Cerebellar cortex (tissue), 1 donor: ENCODE measurements at places on chromosomes 5 and 9.

- DNase-seq = no peak
Measured at GRCh38 chr5:35212122-35212982, 17.9 kb downstream of the PRLR start.

- no peak for DNase-seq
Measured at GRCh38 chr5:104385906-104386305, 823.3 kb upstream of the NUDT12 start.

GRCh38 chr9:115939065-115939765 is 214.4 kb upstream of the PAPPA start:
- DNase-seq = no peak

DNA sequence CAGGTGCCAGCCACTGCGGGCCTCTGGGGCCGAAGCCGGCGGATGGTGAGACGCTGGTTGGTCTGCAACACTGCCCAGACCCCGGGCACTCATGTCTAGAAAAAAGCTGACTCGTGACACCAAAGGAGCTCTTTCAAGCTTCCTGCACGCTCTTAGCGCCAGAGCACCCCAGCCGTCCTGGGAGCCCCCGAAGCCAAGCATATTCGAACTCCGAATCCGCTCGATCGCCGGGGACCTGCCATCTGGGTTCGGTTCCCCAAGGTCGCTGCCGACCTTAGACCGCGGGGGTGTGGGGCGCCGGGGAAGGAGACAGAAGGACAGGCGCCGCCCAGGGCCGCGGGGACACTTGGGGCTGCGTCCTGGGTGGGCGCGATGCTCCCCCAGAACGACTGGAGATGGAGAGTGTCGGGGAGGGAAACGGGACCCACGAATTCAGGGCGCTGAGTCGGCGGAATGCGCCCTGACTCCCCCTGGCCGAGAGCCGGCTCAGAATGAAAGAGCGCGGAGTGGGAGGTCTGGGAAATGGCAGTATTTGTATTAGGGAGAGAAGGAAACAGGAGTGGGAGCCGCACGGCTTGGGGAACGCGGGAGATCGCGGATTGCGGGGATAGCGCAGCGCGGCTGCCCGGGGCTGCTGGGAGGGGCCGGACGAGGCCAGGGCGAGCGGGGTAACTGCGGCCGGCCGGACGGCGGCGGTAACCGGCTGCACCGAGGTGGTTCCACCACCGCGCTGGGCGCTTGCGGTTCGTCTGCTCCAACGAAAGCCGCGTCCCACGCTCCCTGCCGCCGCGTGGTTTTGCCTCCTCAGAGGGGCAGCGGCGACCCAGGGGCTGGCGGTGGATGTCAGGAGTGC is 20.1 kb upstream of the MARCHF6 start:
- peak; percentile 26 for DNase-seq

DNA sequence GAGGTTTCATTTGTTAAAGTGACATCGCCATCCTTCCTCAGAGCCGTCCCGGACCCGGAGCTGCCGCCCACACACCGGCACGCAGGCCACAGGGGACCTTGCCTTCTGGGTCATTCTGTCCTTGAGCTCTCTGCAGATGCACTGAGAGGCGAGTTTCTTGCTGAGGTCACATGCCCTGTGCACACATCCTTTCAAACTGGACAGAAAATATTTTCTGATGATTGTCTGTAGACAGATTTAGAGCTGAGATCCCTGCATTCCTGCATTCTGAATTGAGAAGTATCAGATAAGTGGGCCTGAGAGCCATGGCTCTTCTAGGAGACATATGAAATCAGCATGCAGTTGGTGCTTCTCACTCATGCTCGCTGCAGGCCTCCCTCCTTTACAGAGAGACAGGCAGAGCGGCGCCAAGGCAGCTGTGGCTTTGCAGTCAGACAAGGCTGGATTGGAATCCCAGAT is 25.4 kb downstream of the BOD1 start:
- DNase-seq = no peak

GRCh38 chr9:127557998-127558546 is 54.0 kb upstream of the STXBP1 start:
- DNase-seq = no peak

- no peak for DNase-seq
Measured at GRCh38 chr5:132471944-132472343, 18.6 kb downstream of the IRF1 start.

DNA sequence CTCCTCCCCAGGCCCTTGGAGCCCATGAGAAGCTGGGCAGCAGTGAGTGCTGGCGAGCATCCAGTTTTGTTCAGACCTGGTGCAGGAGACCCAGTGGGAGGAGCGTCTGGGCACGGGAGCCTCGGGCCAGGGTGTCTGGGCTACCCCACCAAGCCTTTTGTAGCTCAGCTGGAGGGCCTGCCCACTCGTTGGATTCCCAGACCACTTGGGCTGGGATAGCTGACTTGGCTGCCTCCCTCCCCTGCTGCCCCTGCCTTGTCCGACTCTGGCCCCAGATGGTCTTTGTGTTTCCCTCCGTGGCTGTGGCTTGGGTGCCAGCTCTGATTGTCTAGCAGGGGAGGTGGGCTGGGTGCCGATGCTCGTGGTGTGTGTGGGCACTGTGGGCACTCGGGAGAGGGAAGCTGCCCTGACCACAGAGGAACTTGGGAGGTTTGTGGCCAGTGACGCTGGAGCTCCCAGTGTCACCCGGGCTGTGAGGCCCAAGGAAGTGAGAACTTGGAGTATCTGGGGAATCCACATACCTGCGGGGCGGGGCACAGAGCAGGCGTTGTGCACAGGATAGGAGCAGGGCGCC is 47.3 kb downstream of the WNK2 start:
- DNase-seq = peak; percentile 39

GRCh38 chr5:59036274-59036961 is 453.5 kb downstream of the RAB3C start:
- DNase-seq = no peak

- DNase-seq = no peak
Measured at GRCh38 chr5:71893451-71893850, 174.4 kb downstream of the CARTPT start.

- DNase-seq = no peak
Measured at GRCh38 chr9:546235-546634, 295.3 kb upstream of the DMRT1 start.

GRCh38 chr9:100167176-100167575 is 68.1 kb downstream of the INVS start:
- no peak for DNase-seq

- DNase-seq = no peak
Measured at GRCh38 chr9:129746092-129746777, 6.6 kb downstream of the PTGES start.

DNA sequence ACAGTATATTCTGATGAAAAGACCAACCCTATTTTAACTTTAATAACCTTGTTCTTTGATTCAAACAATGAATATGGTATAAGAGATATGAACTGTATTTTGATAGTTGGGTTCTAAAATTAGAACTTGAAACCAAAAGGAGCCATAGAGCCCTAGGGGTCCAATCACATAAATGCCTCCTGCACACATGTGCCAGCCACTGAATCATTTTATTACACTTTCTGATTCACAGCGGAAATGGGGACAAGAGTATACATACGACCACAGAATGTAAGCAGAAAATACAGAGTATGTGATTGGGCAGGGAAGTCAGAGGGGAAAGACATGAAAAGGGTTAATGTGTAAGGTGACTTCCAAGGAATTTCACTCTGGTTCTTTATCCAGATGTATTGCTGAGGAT is 1000.2 kb downstream of the NR2F1-AS1 start:
- DNase-seq = no peak

DNA sequence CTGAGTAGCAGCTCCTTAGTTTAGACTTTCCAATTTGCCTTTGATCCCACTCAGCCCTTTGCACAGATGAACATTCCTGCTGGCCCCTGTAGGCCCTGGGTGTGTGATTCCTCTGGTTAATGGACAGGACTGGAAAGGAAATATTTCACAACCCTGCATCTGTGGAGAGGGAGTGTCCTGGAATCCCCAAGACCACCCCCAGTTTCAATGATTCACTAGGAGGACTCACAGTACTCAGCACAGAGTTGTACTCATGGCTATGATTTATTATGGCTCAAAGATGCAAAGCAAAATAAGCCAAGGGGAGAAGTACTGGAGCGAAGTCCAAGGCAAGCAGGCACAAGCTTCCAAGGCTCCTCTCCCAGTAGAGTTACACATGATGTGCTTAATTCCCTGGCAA is 42.4 kb upstream of the TJP2 start:
- no peak for DNase-seq

- no peak for DNase-seq
Measured at GRCh38 chr5:150613991-150614660, 26.3 kb upstream of the SYNPO start.

DNA sequence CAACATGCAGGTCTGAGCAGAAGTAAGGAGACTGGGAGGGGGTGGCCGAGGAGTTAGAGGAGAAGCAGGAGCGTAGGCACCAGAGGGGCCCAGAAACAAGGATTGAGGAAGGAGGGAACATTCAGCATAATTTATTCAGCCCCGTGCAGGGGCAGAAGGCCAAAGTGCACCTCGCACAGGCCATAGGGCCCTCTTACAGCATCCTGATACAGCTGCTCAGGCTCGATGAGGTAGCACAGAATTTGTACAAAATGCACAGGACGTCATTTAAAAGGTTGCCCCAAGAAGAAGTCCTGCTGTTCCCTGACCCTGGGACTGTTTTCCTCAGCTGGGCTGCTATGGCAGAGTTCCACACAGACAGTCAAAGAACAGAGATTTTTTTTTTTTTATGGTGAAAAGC is 2.1 kb upstream of the GRM6 start:
- no peak for DNase-seq

- DNase-seq = no peak
Measured at GRCh38 chr9:134420974-134421432, 94.7 kb downstream of the RXRA start.

DNA sequence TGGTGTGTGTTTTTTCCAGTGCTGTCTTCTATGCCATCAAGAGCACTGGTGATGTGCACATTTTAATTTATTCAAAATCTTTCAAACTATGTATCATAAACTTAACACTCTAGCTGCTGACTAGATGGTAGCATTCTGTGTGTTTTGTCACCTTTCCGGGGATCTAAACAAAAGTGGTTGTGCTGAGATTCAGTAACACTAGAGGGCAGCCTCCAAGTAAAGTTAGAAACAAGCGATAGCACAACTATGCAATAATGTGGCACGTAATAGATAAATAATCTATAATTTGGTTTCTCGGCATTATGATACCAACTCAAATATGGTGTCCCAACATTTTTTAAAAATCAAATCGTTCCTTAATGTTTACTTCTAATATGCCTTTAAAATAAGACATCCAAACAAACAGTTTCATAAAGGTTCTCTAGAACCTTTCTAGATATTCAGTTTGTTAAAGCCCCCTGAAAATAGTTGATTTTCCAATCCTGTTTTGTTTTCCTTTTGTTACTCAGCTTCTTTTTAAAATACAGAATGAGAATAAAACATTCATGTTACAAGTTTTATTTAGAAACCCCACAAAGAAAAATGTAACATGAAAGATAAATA is 16.9 kb downstream of the SEMA6A start:
- DNase-seq = peak; percentile 56
